IMR-90 (cell line): ENCODE measurements at places on chromosomes 7 and 10. TPM values are rescaled to one million over a fixed set of nuclear protein-coding genes. Genes with fewer than 3 reads are reported as not detected.

ZNF727 gene
- polyA plus RNA-seq: not detected in 2 replicates

RELN gene
- 14.7 and 16.8 TPM in 2 replicates for polyA plus RNA-seq

DKK1 gene
- polyA plus RNA-seq: 91.4 and 97.6 TPM in 2 replicates

KIAA1217 gene
- polyA plus RNA-seq: 3.4 and 4.4 TPM in 2 replicates

GFRA1 gene
- 9.3 and 9.5 TPM in 2 replicates for polyA plus RNA-seq

TAS2R16 gene
- polyA plus RNA-seq: not detected in 2 replicates

SPDYE1 gene
- polyA plus RNA-seq: not detected in 2 replicates

C10orf53 gene
- not detected in 2 replicates for polyA plus RNA-seq

OR2A1 gene
- polyA plus RNA-seq: not detected in 2 replicates

LUC7L2 gene
- 31.8 and 45.8 TPM in 2 replicates for polyA plus RNA-seq

PAX2 gene
- polyA plus RNA-seq: not detected in 2 replicates

ADCY1 gene
- 0.24 and 0.30 TPM in 2 replicates for polyA plus RNA-seq

ADO gene
- 7.7 and 8.0 TPM in 2 replicates for polyA plus RNA-seq

DNAH11 gene
- polyA plus RNA-seq: not detected in 2 replicates

STEAP4 gene
- polyA plus RNA-seq: not detected in 2 replicates

PDZD7 gene
- 1.5 and 1.8 TPM in 2 replicates for polyA plus RNA-seq
